ENCODE measurements at places on chromosomes 3 and 15.

DNA sequence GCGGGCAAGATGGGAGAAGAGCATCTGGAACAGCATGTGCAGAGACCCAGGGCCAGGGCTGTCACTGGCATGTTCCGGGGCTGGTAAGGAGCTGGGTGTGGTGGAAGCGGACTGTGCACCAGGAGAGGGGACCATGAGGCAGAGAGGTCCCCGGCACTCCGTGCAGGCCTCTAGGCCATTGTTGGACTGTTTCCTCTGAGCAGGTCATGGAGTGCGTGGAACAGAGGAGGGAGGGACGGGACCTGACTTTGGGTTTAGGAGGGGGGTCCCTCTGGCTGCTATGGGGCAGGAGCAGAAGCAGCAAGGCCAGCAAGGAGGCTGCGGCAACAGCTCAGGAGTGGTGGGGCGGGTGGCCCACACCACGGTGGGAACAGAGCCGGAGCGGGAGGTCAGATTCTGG, 47.1 kb downstream of the TPRA1 start:
- DNase-seq = no peak

DNA sequence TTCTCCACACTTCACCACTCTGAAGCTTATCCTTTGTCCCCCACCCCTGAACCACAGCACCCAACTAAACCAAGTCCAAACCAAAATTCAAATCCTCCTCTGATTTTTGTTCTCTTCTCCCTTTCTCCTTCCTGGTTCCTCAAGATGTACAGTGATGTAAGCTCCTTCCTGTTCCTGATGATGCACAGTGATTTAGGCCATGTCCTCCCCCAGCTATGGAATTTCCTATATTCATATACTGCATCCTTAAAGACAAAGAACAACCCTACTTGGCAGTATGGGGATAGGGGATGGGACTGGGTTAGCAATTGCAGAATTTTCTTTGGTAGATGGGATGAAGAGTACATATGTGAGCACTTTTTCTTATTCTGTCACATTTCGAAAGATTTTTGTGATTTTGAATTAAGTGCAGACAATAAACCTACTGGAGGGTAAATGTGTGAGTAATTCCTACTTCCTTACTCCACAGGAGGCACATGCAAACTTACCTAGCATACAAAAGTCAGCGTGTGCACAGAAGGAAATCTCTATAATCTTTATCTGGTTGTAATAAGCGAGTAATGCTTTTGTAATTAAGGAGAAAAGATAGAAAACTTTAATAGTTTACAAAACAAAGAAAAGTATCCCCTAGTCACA, 125.0 kb downstream of the ANO10 start:
- DNase-seq = no peak

DNA sequence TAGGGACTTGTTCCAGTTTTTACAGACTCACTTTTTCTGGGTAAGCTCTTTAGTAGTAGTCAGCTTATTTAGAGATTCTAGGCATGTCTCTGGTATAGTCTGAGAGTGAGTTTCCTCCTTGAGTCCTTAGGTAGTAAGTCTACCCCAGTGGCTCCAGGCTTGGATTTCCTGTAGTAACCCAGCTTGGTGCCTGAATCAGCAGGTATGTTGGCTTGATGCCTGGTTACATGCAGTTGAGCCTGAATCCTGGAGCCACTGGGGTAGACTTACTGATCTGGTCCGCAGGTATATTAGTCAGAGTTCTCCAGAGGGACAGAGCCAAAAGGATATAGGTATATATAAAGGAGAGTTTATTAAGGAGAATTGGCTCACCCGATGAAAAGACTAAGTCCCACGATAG, 85.8 kb upstream of the RBMS3 start:
- no peak for DNase-seq

DNA sequence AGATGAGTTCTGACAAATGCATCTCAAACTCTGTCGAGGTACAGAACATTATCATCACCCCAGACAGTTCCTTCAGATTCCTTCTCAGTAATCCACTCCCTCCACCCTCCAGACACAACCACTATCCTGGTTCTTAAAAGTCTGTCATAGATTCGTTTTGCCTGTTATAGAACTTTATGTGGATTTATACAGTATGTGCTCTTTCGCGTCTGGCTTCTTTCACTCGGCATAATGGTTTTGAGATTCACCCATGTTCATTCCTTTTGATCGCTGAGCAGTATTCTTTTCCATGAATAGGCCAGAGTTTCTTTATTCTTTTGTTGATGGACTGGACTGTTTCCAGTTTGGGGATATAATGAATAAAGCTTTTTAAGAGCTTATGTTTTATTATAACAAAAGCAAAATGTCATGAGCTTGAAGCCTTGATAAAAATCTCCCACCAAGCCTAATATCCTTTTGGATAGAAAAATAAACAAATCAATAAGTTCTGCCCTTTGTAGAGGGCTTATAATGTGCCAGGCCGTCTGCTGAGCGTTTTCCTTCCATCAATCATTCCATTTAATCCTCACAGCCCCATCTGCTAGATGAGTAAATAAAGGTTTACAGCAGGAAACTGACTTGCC, 21.3 kb upstream of the RFTN1 start:
- DNase-seq = no peak

DNA sequence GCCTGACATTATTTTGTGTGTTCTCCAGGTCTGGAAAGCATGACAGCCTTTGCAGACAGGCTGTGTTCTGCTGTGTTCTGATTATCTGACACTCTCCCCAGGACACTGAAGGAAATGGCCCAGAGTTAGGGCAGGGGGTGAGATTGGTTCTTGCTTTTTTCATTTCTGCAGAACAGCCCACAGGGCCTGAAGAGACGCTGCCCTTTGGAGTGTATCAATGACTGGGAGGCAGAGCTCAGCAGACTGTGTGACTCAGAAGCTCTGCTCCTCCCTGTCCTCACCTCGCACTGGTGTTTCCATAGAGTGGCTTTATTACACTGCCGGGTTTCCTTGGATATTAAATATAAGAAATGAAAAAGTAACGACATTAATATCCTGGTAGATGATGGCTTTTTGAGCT, 523.6 kb downstream of the NTRK3 start:
- no peak for DNase-seq
